M059J (cell line): ENCODE measurements at places on chromosomes 1 and 21. TPM values are rescaled to one million over a fixed set of nuclear protein-coding genes. Genes with fewer than 3 reads are reported as not detected.

The TACSTD2 gene
- total RNA-seq, result not detected in 2 replicates

The RUNX3 gene
- 0.17 and 0.37 TPM in 2 replicates for total RNA-seq

The MAB21L3 gene
- total RNA-seq, result 0.10 TPM in 1 of 2 replicates, not detected in the other

DNA sequence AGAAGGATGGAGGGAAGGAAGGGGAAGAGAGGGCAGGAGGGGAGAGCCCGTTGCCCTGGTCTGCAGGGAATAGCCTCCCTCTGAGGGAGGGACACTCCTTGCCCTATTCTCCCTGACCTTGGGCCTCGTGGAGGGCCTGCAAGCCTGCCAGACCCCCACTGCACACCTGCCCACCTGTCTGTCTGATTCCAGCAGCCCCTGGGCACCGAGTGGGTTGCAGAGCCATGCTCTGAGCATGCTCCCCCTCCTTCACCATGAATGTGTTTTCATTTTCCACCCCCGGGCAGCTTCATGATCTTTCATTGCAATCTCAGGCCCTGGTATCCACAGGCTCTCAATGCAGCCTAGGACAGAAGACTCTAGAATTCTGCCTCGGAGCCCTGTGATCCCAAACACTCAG, 5.1 kb upstream of the NPHP4 start:
- no peak for DNase-seq

The SIM2 gene
- total RNA-seq, result 0.59 and 1.8 TPM in 2 replicates

- no peak for DNase-seq
Measured at GRCh38 chr1:2989976-2990375, 31.3 kb upstream of the ACTRT2 start.

The MIB2 gene
- 15.8 and 28.6 TPM in 2 replicates for total RNA-seq

DNA sequence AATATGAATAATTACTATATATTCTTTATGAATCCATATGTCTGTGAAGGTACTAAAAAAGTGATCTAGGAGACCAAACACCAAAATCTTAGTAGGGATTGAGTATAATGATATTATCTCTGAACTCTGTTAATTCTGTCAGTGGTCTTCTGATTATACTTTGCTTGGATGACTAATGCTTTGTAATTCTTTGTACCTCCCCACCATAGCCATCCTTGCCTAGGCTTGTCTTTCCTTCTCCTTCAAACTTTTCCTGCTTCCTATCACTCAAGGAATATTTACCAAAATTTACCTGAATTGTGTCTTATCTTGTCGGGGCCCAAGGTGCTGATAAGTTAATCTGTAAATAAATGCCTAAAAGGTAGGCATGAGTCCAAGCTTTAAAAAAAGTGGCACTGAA, 845 bp upstream of the RGS5 start:
- DNase-seq, result no peak

DNA sequence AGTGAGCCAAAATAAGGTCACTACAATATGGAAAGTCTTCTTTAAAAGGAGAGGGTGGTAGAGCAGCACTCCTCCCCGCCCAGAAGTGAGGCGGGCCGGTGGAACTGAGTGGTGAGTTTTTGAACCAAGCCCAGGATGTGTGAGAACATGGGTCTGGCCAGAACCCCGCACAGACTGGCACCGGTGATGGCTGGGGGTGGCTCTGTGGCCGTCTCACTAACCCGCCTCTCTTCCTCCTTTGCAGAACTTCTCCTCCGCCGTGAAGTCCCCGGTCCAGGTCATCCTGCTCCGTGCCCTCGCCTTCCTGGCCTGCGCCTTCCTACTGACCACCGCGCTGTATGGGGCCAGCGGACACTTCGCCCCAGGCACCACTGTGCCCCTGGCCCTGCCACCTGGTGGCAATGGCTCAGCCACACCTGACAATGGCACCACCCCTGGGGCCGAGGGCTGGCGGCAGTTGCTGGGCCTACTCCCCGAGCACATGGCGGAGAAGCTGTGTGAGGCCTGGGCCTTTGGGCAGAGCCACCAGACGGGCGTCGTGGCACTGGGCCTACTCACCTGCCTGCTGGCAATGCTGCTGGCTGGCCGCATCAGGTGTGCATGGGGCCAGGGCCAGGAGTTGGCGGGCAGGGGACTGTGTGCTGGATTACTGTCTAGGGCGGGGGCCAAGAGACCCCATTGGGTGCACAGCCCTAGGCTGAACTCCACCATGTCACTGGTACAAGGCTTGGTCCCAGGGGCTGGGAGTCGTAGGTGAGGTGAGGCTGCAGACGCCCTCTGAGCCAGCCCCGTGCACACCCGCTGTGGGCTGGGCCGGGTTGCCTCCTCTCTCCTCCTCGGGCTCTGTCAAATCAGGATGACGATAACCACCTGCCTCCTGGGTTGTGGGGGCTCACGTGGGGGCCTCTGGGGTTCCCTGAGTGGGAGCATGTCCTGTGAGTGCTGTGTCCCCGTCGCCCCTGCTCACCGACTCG, 12.4 kb downstream of the TMEM201 start:
- no peak for DNase-seq

The LRRC39 gene
- total RNA-seq, result 0.07 and 0.20 TPM in 2 replicates

The F13B gene
- not detected in 2 replicates for total RNA-seq

- no peak for DNase-seq
Measured at GRCh38 chr1:93394514-93394913, 48.8 kb downstream of the DR1 start.

The GBP5 gene
- 4.8 and 11.4 TPM in 2 replicates for total RNA-seq

DNA sequence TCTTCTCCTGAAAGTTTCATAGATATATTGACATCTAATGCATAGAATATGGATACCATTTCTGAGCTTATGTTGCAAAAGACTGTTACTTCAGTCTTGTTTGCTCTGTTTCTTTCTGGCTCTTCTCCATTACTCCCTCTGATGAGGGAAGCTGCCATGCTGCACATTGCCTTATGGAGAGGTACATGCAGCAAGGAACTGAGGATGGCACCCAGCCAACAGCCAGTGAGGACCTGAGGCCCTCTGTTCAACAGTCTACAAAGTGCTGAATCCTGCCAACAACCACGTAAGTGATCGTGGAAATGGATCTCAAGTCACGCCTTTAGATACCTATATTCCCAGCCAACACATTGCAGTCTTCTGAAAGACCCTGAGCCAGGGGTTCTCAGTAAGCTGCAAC, 66.6 kb upstream of the ADAMTS5 start:
- DNase-seq, result no peak

The TNNI3K gene
- not detected in 2 replicates for total RNA-seq
